ENCODE measurements at places on chromosomes 7 and 10. TPM values are rescaled to one million over a fixed set of nuclear protein-coding genes. Genes with fewer than 3 reads are reported as not detected.

TRPV5 gene
- total RNA-seq, result 0.18 TPM

GRCh38 chr10:101061624-101062231 lies at the start of gene KAZALD1:
Gene KAZALD1, plus strand, starts transcription at chr10:101061989. Its CDS starts 604 bp downstream, at chr10:101062593.
- DNase-seq, result no peak

GRCh38 chr10:127872871-127873600 lies 19.7 kb downstream of the CLRN3 start:
- peak; percentile 83 for DNase-seq

THNSL1 gene
- total RNA-seq, result 1.5 TPM

GRCh38 chr7:99699946-99700345 lies 20.1 kb upstream of the CYP3A5 start:
- DNase-seq, result peak; percentile 52

DNA sequence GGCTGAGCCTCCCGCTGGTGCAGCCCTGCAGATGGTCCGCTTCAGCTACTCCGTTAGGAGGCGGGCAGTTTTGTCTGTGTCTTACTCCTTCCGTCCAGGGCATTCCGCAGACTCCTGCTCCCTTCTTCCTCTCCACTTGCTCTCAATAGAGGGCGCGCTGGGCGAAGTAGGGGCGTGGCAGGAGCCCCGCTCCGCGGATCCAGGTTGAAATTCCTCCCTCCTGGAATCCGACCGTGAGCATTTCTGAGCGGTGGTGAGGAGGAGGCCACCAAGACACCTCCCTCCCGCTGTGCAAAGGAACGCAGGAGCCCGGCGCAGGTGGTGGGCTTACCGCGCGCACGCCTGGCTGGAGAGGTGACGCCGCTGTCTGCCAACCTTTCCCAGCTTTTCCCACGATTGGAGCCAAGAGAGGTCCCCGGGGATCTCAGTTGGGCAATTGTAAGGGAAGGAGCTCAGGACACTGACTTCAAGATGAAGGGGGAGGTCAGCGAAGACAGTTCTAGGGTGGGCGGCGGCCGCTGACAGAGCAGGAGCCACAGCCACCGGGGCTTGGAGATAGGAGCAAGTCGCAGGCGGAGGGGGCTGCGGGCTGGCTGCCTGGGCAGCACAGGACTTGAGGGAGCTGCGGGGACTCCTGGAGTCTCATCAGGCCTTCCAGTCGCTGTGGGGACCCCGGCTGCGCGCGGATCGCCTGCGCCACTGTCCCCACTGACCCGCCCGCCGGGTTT lies 1011.3 kb downstream of the XPNPEP1 start:
- DNase-seq, result no peak

- DNase-seq, result no peak
These were observed 92.6 kb downstream of the JAZF1 start for GRCh38 chr7:28088032-28088431.

GRCh38 chr7:117041007-117041406 lies 87.7 kb downstream of the ST7 start:
- no peak for DNase-seq

DNA sequence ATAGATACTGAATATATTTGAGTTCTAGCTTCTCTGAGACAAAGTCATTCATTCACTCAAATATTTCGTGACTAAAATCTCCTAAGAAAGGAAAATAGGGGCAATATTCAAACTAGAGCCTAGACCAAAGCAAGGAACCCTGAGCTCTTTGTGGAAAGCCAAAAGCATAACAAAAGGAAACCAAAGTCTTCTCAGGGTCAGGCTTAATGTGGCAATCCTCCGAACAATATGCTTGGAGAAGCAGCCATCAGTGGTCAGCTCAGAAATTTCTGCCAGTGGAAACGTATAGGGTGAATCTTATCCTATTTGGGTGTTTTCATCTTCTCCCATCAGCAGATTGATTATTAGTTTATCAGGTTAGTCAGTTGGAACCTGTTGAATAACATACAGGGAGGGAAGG lies 151.3 kb upstream of the SLC13A1 start:
- no peak for DNase-seq

HOXA3 gene
- 27.8 TPM for total RNA-seq

DNA sequence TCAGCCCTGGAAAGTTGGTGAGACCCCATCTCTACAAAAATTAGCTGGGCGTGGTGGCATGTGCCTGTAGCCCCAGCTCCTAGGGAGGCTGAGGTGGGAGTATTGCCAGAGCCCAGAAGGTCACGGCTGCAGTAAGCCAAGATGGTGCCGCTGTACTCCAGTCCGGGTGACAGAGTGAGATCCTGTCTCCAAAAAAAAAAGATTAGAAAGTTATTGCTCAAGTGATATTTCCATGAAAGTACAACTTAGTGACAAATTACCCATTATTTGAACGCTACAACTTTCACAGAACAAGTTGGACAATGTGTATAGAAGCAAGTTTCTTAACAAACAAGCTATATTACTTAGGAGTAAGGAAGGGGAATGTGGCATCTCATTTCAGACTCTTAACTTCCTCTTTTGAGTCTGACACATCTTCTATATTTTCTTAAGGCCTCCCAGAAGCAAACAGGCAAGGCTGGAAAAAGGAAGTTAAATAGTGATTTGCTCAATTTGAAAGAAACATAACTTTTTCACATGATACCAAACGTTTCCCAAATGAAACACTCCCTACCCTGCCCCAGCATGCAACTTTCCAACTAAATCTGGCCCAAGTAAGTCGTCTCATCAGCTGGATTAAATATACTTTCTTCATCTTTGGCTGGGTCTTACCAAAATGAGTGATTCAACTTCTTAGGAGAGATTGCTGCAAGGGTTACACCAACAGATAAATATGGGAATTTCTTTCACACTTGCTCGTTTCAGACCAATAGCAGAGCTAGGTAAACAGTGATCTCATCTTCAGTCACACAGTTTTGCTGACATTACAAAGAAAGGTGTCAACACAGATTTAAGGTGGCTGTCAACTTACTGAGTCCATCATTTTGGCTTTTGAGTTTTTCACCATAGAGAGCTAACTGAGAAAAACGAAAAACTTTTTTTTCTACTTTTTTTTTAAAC lies 66.3 kb upstream of the KLF6 start:
- DNase-seq, result peak; percentile 63

DNA sequence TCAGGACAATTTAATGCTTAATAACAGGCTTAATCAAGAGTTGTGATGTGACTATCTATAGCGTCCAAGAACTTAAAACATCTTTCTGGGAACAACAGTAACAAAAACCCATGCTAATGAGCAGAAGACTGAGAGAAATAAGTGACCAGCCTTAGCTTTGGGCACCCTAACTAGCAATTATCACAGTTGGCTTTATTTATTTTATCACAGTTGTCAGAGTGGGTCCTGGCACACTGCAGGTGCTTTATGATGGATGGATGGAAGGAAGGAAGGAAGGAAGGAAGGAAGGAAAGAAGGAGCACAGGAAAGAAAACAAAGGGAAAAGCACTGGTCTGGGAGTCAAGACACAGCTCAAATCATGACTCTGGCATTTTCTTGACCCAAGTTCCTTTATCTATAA lies 181.1 kb downstream of the SKAP2 start:
- no peak for DNase-seq
